ENCODE measurements at places on chromosomes 1 and 21. TPM values are rescaled to one million over a fixed set of nuclear protein-coding genes. Genes with fewer than 3 reads are reported as not detected.

DNA sequence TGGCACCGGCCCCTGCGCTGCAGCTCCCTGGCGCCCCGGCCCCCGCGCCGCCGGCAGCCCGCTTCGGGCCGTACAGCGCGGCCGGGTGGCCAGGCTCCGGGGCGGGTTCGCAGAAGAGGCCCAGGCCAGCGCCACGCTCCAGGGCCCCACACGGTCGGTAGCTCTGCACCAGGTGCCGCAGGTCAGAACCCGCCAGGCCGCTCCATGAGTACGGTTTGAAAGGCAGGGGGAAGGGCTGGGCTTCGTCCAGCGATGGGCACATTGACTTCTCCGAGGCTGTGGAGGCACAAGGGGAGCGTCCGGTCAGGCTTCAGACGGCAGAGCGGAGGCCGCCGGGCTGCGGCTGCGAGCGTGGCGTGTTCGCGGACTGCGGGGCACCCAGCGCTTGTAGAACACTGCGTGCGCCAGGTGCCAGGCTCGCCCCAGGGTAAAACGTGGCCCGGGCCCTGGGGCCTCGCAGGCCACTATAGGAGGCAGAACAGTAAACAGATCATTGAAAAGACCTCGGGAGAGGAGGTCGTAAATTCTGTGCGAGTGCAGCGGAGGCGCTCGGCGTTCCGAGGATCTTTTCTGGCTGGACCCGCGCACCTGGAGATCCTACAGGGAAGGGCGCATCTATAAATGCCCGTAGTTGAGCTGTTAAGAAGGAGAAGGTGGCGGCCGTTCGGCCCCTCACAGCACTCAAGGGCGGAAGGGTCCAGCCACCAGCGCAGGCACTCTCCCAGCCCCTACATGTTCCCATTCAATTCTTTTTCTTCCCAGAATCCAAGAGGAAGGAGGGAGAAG, 5.7 kb downstream of the GFI1 start:
- DNase-seq, result no peak

PDZK1IP1 gene
- not detected for total RNA-seq

DNA sequence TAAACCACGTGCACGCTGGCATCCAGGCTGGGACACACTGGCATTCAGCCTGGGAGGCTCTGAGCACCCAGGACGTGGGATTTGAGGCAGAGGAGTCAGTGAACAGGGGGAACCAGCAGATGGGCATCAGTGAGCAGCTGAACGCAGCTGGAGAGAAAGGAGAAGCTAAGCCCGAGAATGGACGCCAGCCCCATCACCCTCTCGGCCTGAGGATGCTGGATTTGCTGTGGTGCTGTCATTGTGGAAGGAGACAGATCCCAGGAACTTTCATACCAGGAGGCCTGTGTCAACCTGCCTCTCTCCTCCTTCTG, 132.8 kb downstream of the PGBD5 start:
- peak; percentile 44 for DNase-seq

NEXN gene
- 1.6 TPM for total RNA-seq

GRCh38 chr1:7624791-7625355, 146.2 kb upstream of the VAMP3 start:
- DNase-seq, result no peak

- peak; percentile 5 for DNase-seq
These were observed 61.2 kb downstream of the OLFML3 start for GRCh38 chr1:114040273-114041015.

Data from activated naive CD4-positive, alpha-beta T cell treated with anti-CD3 and anti-CD28 coated beads, Interleukin-2, amount 50 U/mL, for 72 hours (primary cell).